Activated CD4-positive, alpha-beta T cell treated with anti-CD3 and anti-CD28 coated beads for 4 hours (primary cell): ENCODE measurements at places on chromosomes 4 and X.

DNA sequence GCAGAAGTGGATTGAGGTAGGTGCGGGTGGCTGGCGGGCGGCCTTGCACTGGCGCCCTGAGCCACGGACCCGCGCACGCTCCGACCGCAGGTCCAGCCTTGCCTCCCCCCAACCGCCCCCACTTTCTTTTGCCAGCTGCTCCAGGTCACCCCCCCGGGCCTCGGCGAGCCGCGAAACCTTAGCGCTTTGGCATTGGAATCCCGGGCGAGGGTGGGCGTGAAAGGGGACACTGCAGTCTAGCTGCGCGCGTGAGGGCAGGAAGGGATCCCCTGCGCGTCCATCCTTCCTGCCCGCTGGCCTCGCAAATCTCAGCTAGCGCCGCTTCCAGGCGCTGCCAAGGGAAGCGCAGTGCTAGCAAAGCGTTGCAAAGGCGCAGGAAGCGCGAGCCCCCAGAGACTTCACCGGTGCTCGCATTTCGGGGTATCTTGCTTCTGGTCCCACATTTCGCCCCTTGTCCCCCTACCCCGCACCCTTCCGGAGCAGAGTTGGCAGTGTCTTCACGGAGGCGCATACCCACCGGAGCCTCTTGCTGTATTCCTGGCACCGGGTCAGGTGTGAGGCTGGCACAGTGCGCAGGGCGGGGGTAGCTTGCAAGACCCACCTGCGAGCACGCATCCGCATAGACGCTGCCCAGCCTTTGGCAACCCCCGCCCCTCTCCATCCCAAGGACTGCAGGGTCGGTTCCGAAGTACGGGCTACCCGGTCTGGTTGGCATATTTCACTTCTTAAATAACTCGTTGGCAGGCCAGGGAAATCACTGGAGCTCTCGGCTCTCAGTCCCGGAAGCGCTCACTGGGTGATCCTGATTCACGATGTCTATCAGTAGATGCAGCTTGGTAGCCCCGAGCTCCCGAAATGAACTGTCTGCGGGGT lies 104.4 kb downstream of the UCHL1 start:
- no peak for DNase-seq

GRCh38 chr4:30103455-30103854 lies 616.7 kb upstream of the PCDH7 start:
- DNase-seq: no peak

- DNase-seq: no peak
These were observed 210.8 kb downstream of the SPOCK3 start for GRCh38 chr4:167023364-167023925.

- DNase-seq: peak; percentile 86
These were observed 5.0 kb downstream of the SPON2 start for GRCh38 chr4:1167244-1167949.

- no peak for DNase-seq
These were observed 25.7 kb upstream of the CSF2RA start for GRCh38 chrX:1242891-1243402.

DNA sequence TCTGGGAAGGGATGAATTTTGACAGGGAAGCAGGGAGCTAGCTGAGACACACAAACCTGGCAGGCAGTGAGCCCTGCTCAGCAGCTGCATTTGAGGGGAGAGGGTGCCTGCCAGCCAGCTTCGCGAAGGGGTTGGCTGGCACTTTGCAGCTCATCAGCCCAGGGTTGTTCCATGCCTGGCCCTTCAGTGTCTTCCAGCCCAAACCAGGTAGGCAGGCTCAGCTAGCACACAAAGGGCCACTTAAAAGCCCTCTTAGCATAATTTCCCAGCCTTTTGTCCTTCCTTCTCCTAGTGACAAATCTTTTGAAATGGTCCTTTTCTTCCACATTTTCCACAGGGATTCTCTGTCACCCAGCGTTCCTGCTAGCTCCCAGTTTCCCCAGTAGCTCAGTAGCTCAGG lies 4.3 kb upstream of the FRMPD3 start:
- no peak for DNase-seq

- DNase-seq: no peak
These were observed 50.2 kb downstream of the MGST2 start for GRCh38 chr4:139715746-139716391.

DNA sequence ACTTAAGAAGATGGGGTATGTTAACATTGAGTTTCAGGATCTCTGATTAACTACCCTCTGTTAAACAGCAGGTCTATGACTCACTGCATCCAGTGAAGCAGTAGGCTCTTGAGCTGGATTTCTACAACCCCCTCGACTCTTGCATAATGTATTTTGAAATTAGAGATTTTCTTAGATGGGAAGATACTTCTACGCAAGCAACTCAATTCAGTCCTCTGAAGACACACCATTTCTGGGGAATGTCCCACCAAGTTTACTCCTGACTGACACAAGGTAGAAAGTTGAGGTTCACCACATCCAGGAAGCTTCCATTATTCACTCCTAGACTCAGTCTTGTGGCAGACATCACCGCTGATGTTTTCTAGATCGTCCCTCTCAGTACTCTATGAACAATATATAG lies 12.9 kb downstream of the PALLD start:
- DNase-seq: peak; percentile 5

DNA sequence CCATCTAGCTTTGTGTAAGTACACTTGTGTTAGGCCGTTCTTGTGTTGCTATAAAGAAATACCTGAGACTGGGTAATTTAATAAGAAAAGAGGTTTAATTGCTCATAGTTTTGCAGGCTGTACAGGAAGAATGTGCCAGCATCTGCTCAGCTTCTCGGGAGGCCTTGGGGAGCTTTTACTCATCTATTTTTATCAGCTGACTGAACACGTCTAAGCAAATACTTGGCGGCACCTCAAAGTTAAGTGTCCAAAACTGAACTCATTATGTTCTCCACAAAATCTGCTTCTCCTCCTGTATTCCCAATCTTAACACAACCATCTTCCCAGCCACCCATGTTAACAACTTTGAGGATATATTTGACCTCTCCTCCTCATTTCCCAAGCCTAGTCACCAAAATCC lies 42.4 kb upstream of the GATB start:
- DNase-seq: no peak

GRCh38 chr4:54541426-54542118 lies 116.2 kb upstream of the KIT start:
- no peak for DNase-seq

DNA sequence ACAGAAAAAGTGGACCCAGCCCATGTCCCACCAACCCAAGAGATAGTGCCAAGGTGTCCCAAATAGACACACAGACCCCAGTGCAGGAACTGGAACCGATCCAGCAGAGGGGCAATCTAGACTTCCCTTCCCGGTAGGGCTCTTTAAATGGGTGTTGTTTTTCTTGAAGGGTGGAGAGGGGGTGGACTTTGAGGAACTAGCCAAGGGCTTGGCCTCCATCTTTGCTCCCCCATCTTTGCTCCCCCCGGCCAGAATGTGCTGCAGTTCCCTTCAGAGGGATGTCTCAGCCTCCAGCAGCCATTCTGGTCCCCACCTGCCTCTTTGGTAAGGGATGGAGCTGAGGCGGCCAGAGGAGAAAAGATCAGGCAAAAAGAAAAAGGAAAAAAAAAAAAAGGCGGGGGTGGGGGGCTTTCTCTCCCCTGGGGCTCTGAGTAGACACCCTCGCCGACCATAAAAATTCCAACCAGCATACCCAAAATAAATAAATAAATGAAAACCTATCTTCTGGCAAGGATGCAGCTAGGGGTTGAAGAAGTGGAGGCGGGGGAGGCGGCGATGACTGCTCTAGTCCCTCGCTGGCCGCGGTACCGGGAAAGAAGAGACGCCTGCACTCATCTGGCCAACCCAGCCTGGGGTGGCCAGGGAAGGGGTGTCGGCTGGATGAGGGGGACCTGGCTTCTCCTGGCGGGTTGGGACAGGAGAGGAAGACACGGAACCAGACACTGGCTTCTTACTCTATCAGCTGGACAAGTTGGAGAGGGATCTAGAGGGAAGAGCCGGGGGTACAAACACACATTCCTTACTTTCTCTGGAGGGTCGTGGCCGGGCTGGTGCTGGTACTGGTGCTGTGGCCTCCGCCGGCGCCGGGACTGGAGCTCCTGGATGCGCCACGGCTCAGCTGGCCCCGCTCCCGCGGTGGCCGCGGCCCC lies 38.5 kb upstream of the IQSEC2 start:
- no peak for DNase-seq

- DNase-seq: no peak
These were observed 139.9 kb upstream of the ETNPPL start for GRCh38 chr4:108902769-108903168.

DNA sequence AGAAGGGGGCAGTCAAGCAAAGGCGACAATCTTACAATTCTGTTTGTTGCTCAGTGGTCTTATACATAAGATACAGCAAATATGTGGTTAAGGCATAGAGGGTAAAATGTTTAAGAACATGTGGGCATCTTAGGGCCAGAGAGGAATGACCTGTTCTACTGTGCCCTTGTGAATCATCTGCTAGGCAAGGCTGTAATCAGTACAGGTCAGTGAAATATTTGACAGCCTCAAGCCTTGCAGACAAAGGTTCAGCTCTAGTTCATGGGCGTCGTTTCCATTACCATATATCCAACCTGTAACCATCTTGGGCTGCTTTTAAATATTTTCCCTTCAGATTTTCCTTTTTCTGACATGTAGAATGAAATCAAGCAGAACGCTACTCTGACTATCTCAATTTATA lies 37.3 kb downstream of the AGA start:
- DNase-seq: no peak

- no peak for DNase-seq
These were observed 204.7 kb downstream of the TLL1 start for GRCh38 chr4:166077782-166078181.

- DNase-seq: no peak
These were observed at the start of gene PDGFC for GRCh38 chr4:156971676-156972378. Gene PDGFC (minus strand): TSS chr4:156971799. CDS start chr4:156970903, 896 bp downstream.

DNA sequence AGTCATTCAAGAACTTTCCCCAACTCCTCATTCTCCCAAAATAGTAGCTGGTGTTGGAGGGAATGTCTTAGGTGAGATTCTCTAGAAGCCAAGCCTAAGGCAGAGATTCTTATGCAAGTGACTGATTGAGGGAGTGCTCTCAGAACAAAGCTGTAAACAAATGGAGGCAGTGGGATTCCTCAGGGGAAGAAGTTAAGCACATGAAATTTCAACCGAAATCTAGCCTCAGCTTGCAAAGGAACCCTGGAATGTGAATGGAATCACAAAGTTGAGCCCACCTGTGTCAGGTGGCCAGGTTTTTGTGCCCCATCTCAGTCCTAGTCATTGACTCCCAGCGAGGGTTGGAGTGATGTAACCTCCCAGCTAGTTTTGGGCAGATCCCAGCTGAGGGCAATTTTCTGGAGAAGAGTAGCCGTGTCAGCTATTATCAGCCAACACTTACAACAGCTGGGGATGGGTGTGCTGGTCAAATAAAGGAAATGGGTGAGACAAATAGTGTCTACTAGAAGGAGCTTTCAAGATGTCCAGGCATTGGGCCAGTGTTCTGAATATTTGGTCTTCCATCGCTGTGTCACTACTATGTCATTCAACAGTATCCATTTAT lies 29.7 kb upstream of the FGF2 start:
- DNase-seq: no peak

DNA sequence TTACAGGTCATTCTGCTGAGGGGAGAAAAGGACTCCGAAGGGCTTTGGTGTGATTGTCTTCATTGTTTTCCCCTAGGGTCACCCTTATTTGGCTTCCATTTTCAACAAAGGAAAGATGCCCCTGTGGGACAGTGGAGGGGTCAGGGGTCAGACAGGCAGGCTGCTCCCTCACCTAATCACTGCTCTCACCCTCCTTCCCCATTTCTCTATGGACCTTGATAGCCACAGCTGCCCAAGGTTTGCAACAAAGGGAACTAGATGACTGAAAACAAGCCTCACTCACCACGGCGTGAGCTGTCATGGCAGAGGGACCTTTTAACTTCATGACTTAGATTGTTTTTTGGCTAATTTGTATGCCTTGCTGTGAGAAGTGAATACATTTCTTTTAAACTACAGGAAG lies 40.7 kb downstream of the C4orf51 start:
- no peak for DNase-seq

- no peak for DNase-seq
These were observed 15.1 kb downstream of the UBE2K start for GRCh38 chr4:39712819-39713607.

DNA sequence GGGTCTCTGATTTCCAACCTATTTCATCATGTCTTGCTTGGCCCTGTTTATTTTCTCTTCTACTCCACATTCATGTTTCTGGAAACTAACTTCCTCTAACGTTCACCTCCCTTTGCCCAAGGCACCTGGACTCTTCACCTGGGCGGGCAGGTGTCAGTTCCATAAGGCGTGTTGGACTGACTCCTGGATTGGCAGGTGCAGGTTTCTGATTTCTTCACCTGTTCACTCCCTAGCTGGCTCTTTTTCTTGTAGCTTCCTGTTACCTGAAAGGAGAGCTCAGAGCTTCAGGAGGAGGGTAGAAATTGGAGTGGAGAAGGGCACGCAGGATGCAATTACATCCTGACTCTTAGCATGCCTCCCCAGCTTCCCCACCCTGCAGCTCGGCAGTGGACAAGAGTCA lies 350.8 kb upstream of the KLF3 start:
- DNase-seq: no peak

GRCh38 chr4:142977182-142977581 lies 131.1 kb upstream of the INPP4B start:
- DNase-seq: no peak

DNA sequence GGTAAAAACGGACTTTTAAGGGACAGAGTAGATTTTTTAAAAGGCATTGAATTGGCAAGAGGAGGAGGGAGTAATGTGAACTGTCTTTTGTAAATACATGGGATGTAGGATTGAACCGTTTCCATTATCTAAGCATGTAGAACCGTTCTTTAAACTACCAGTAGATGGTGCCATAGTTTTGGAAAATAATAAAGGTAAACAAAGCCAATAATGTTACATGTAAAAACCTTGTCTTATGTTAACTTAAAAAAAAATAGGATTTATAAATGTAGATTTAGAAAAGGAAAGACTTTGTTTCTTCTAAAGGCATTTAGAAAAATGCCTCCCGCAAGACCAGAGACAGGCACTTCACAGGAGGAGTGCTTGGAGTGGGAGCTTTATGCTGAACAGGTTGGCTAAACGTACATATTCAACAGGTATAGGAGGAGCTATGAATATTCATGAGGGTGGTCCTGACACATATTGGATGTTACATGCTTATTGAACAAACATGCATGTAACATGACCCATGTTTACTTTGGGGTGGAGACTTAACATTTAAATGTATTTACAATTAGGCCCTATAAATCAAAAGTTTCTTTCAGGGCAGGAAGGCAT lies 45.5 kb upstream of the FAM241A start:
- no peak for DNase-seq

DNA sequence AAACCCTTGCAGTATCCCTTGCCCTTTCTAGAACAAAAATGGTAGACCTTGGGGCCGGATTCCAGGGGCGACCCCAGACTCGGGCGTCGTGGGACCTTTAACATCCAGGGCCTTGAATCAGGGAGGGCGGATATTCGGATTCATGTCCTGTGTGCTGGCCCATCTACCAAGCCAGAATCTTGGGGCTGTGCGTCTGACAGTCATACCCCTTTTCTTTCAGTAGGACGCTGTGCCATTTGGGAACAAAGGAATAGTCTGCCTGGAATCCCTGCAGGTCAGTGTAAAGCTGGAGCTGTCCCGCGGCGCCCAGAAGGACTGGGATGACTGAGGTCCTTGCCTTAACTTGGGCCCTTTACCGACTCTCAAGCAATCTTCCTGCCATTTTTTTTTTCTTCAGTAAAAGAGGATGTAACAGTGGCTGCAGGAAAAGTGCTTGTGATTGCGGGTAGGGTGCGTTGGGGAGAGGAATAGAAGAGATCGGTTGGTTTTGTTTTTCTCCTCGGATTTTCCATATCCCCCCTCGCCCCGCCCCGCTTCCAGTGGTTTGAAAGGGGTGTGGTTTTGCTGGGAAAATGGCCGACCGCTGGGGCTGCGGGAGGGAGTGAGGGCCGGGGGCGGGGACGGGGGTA lies 518 bp downstream of the ARMCX1 start:
- DNase-seq: no peak

GRCh38 chr4:46909078-46909477 lies at the start of gene COX7B2:
Gene COX7B2 (minus strand): TSS chr4:46909245. CDS start chr4:46735192, 174,053 bp downstream.
- DNase-seq: no peak
